ENCODE measurements at places on chromosomes 3 and 15. TPM values are rescaled to one million over a fixed set of nuclear protein-coding genes. Genes with fewer than 3 reads are reported as not detected.

SKOR1 gene
- 0.13 TPM for total RNA-seq

CDHR4 gene
- total RNA-seq = not detected

- H3K27ac ChIP-seq = no peak overlapping the region
- H3K4me3 ChIP-seq = no peak overlapping the region
- H3K4me1 ChIP-seq = peaks cover 7% of the 10 kb centered on the region
- no peaks in the 10 kb centered on the region for H3K27me3 ChIP-seq
Observed at GRCh38 chr15:50064673-50065072, 54.4 kb downstream of the ATP8B4 start.

DNA sequence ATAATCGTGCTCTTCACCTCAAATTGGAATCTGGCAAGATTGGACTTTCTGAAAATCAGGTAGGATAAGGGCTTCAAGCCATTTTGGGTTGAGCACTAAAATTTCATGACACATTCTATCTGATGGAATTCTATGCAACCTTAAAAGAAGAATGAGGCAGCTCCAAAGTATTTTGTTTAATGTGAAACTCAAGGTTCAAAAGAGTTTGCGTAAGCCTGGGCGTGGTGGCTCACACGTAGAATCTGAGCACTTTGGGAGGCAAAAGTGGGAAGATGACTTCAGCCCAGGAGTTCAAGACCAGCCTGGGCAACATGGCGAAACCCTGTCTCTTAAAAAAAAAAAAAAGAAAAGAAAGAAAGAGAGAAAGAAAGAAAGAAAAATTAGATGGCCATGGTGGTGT lies 3.6 kb upstream of the PLA1A start:
- H3K4me3 ChIP-seq = no peak overlapping the region
- no peak overlapping the region for H3K27ac ChIP-seq
- H3K4me1 ChIP-seq = peaks cover 38% of the 10 kb centered on the region
- no peaks in the 10 kb centered on the region for H3K36me3 ChIP-seq
- no peaks in the 10 kb centered on the region for H3K27me3 ChIP-seq

DNA sequence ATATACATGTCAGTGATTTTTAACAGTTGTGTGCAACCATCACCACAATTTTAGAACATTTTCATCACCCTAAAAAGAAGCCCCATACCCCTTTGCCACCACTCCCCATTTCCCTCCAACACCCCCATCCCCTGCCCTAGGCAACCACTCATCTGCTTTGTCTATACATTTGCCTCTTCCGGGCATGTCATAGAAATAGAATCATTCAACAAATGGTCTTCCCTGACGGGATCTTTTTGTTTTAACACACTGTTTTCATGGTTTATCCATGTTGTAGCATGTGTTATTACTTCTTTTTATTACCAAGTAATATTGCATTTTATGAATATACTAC lies 4.0 kb downstream of the VILL start:
- no peaks in the 10 kb centered on the region for H3K36me3 ChIP-seq
- no peaks in the 10 kb centered on the region for H3K27me3 ChIP-seq
- no peak for DNase-seq
- no peaks in the 10 kb centered on the region for H3K4me1 ChIP-seq

GRCh38 chr15:73979636-73980035 lies 12.5 kb downstream of the STOML1 start:
- no peak overlapping the region for H3K27ac ChIP-seq
- peaks cover under 1% of the 10 kb centered on the region for H3K36me3 ChIP-seq
- no peak for DNase-seq
- H3K4me1 ChIP-seq = peaks cover 31% of the 10 kb centered on the region
- no peak overlapping the region for H3K4me3 ChIP-seq
